ENCODE measurements at places on chromosomes 7 and 10.

GRCh38 chr10:62581351-62581750, 207.2 kb downstream of the ZNF365 start:
- no peak for DNase-seq

GRCh38 chr10:113356794-113357680, 195.8 kb upstream of the HABP2 start:
- DNase-seq: no peak

- DNase-seq: no peak
Measured at GRCh38 chr7:2488681-2489080, 12.5 kb upstream of the GRIFIN start.

DNA sequence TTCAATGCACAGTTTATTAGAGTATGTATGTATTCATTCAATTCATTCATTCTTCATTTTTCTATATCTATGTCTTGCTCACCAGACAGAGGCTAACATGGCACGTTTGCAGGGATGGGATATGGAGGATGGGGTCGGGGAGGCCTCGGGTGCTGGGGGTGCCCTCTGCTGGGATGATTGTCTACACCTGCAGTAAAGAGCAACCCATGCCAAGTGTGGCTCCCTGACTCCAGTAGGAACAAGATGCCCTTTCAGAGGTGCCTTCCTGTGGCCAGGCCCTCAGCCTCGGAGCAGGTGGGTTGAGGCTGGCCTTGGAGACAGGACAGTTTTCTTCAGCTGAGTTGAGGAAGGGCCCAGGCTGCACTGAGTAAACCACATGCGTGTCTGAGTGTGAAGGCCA, 157.2 kb downstream of the SH2D4B start:
- DNase-seq: no peak

GRCh38 chr10:4847561-4848355, 21.8 kb downstream of the AKR1E2 start:
- DNase-seq: no peak

- DNase-seq: no peak
Measured at GRCh38 chr7:16755397-16755796, 1.8 kb downstream of the TSPAN13 start.

DNA sequence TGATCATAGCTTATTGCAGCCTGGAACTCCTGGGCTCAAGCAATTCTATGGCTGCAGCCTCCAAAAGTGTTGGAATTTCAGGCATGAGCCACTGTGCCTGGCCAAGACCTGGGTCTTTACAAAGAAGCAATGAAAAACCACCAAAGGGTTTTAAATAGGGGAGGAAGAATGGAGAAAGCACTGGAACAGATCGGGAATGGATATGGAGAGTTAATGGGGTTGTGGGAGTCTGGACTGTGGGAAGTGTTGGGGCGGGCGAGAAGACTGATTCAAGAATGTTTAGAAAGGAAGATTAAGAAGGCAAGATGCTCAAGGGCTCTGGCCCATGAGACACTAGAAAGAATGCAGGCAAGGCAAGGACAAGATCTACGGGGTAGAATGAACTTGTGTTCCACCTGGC, 98.5 kb downstream of the CARD11 start:
- no peak for DNase-seq

- DNase-seq: no peak
Measured at GRCh38 chr7:157596026-157596425, 259.2 kb downstream of the DNAJB6 start.
